ENCODE measurements at places on chromosomes 11 and 22.

GRCh38 chr11:77207618-77208313 lies 79.7 kb downstream of the MYO7A start:
- DNase-seq = no peak

- no peak for DNase-seq
These were observed 11.1 kb downstream of the SYNGR1 start for GRCh38 chr22:39360674-39361413.

DNA sequence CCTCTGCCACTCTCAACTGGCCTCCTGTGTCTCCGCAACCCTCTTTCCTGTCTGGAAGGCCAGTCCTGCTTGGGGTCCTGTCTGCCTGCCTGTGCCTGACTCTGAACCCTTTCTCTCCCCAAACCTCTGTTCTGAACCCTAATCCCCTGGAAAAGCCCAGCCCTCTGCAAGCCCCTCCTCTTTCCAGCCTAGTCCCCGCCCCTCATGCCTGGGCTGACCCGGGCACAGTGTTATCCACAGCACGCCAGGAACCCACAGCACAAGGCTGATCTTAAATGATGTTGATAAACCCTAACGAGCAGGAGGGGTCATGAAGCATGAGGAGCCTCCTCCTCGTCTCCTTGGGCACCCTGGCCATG lies at the start of gene IFITM10:
Gene IFITM10, minus strand, starts transcription at position 115 of the 359 bp plus-strand sequence. CDS start 153 bp downstream, outside the sequence.
- DNase-seq = no peak

GRCh38 chr11:129686269-129686668 lies 129.4 kb upstream of the TMEM45B start:
- DNase-seq = no peak

GRCh38 chr22:50487290-50488005 lies 789 bp downstream of the MIOX start:
- DNase-seq = no peak

- no peak for DNase-seq
These were observed 18.8 kb upstream of the ADORA2A start for GRCh38 chr22:24408630-24409029.

GRCh38 chr22:23387827-23388516 lies 192.1 kb downstream of the IGLL1 start:
- no peak for DNase-seq

GRCh38 chr11:133549826-133550225 lies 17.5 kb upstream of the OPCML start:
- no peak for DNase-seq

GRCh38 chr11:97225794-97226193 lies 836.0 kb downstream of the JRKL start:
- DNase-seq = no peak

DNA sequence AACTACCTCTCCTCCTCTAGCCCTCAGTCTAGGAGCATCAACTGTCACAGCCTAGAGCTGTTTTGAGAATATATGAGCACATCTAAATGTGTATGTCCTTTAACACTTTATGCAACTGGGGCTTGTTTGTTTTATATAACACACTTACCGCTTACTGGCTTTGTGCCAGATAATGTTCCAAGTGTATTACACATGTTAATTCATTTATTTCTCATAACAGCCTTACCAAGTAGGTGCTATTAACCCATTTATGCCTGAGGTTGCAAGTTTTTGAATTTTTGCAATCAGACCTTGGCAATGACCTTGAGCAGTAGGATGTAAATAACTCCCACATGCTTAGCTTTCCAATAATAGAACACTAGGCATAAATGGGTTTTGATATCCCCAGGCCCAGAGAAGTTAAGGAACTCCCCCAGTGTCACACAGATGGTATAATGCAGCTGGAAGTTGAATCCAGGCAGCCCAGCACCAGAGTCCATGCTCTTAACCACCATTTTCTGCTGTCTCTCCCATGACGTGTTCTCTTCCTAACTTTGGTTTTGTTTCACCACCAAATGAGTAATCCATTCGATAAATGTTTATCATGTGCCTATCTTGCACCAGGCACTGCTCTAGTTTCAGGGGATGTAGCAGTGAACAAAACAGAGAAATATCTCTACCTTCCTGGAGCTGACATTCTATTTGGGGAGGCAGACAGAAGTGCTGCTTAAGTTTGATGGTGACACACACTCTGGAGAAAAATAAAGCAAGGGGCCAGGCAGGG lies 23.1 kb downstream of the PRDM11 start:
- no peak for DNase-seq

GRCh38 chr11:12221051-12221535 lies 110.7 kb downstream of the MICAL2 start:
- DNase-seq = no peak

- no peak for DNase-seq
These were observed 2.9 kb upstream of the NXPE4 start for GRCh38 chr11:114598461-114598860.

- DNase-seq = no peak
These were observed 41.2 kb upstream of the ANO5 start for GRCh38 chr11:22151649-22152197.

DNA sequence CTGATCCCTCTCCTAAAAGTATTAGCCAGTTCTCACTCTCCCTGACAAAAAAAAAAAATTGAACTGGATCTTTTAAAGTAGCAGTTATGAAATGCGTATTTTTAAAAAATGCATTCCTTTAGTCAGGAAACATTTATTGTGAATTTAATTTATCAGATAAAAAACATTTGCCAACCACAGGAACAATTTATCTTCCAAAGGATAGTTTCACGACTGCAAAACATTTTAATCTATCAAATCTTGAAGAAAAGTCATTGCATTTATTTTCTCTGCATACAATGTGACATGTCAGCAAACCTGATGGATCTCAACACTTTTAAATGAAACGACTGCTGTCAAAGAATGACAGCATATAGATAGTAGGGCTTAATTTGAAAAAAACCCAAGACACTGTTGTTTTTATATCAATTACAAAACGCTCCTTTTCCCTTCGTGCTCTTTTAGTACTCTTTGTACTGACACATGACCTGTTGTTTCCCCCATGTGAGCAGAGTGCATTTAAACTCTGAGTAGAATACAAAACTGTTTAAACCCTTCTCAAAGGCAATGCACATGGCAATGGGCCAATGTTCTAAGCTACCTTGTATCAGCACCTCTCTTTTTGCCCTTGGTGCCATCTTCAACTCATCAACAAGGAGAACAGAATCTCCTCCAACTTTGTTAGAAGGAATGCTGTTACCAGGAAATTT lies 107.0 kb downstream of the ATG16L2 start:
- DNase-seq = peak; percentile 25

- no peak for DNase-seq
These were observed 4.3 kb downstream of the RELA start for GRCh38 chr11:65658174-65659021.

DNA sequence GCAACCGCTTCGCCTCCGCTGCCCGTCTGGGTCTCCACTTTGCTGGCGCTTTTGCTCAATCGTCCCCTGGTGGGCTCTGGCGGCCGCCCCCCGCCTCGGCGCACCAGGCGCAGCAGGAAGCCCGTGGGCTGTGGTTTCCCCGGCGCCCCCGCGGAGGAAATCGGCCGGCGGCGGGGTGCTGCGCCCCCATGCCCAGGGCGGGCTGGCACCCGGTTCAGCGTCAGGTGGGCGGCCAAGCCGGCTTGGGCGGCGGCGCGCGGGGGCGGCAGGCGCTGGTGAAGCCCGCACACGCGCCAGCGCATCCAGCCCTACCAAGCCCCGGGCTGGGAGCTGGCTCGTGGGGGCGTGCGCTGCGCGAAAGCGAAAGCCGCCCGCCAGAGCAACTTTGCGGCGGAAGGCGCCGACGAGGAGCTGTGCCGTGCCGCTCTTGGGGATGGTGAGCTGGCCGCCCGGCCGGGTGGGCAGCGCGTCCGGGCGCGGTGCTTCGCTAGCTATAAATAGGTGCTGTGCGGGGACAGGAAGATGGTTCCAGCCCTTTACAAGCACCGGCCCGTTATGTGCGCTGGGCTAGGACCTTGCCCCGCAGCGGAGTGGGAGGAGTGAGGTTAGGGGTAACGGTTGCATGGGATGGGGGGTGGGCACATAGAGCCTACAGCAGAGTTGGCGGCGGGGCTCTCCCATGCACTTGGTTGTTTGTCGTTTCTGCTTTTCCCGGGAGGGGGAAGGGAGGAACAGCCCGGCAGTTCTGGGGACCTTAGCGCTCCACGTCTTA lies 25.0 kb upstream of the SUSD2 start:
- no peak for DNase-seq

GRCh38 chr11:126332221-126332711 lies 23.2 kb upstream of the ST3GAL4 start:
- peak; percentile 65 for DNase-seq

DNA sequence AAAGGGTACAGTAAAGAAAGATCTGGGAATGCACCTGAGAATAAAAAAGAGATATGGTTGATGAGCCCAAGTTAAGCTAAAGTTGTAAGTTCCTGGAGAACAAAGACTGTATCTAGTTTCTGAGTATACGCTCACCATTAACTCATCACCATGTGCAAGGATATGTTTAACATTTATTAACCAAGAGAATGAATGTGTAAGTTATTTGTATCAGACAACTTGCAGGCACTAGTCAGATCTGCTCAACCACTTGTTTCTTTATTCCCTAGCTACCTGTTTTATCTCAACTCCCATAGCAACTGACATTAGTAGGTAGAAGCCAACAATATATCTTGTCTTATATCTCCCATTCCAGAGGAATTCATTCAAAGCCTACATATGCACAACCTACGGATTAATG lies 74.9 kb upstream of the KCNA4 start:
- DNase-seq = no peak

DNA sequence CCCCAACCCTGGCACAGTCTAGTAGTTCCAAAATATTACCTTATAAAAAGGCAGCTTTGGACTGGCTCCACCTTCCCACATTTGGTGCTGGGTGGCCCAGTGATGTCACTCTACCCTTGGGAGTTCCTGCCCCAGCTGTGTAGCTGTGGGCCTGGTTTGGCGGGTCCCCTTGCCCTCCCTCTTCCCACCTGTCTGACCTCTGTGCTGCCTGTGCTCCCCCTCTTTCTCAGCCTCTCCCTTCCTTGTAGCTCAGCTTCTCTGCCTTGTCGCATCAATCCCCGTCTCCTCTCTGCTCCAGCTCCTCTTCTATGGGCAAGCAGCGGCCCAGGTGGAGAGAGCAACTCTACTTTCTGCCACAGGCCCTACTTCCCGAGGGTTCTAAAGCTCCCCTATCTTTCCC lies 54.6 kb downstream of the CHRDL2 start:
- no peak for DNase-seq

- DNase-seq = no peak
These were observed 53.7 kb downstream of the PPP6R2 start for GRCh38 chr22:50396751-50397370.

DNA sequence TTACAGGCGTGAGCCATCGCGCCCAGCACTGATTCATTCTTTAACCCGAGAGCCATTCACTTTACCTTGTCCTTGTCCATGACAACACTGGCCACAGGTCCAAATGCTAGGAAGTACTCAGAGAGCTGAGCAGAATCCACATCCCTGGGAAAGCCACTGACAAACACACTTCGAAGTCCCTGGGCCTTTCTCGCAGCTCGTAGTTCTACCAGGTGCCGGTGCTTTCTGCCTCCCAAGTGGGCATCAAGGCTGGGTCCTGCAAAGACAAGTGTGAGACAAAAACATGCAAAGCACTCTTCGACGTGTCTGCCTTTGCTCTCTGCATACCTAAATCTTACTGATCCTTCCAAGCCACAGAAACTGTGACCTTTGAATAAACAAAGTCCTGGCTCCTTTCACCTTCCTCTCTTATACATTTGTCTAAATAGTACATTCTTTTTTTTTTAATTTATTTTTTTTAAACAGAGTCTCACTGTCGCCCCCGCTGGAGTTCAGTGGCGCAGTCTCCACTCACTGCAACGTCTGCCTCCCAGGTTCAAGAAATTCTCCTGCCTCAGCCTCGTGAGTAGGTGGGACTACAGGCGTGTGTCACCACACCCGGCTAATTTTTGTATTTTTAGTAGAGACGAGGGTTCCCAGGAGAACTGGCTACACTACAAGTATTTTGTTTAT lies 2.2 kb downstream of the TUT1 start:
- DNase-seq = no peak

DNA sequence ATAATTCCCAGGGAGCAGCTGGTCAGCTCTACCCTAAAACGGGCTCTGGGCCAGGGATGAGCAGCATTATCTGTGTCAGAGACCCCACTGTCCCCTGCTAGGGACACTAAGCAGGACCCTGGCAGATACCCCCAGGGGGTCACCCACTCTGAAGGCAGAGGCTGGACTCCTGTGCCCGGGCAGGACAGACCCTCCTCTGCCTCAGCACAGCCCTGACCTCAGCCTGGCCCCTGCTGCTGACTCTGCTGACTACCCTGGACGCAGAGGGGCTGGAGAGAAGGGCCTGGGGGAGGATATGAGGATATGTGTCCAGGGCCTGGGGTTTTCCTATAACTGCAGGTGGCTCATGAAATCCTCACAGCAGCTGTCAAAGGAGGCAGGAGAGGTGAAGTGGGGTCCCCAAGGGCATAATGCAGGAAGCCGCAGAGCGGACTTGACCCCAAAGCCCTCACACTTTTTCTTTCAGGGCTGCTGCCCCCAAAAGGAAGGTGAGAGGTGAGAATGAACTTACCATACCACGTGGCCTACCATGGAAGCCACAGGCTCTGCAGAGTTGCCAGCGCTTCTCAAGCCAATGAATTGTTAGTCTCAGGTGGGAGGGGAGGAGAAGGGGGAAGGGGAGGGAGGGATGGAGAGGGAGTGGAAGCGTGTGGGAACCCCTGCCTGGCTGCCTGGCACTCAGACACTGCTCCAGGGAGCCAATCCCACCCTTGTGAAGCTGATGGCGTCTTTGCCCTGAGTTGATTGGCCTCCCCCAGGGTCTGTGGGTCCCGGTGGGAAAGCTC lies 76.7 kb upstream of the WNT11 start:
- DNase-seq = no peak

DNA sequence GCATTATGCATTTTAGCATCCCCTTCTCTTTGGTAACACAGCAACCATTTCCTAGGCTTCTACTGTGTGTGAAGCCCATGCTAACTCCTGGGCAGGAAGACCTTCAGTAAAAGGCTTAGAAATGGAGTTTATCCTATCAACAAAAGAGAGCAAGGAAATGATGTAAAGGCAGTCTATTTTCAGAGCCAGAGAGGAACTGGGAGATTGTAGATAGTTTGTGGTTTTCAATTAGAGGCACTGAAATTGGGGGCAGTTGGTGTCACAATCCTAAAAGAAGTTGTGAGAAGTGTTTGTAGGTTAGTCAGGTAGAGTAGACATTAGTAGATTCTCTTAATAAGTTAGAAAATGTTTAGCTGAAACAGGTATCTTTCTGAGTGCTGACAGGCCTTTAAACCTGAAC lies 7.1 kb downstream of the ACAD8 start:
- no peak for DNase-seq

- peak; percentile 51 for DNase-seq
These were observed 43.3 kb upstream of the EP300 start for GRCh38 chr22:41048791-41049717.

GRCh38 chr11:99505316-99505715 lies 484.6 kb downstream of the CNTN5 start:
- no peak for DNase-seq

GRCh38 chr22:24404561-24405275 lies 22.7 kb upstream of the ADORA2A start:
- DNase-seq = no peak
